ENCODE measurements at places on chromosomes 4 and X.

DNA sequence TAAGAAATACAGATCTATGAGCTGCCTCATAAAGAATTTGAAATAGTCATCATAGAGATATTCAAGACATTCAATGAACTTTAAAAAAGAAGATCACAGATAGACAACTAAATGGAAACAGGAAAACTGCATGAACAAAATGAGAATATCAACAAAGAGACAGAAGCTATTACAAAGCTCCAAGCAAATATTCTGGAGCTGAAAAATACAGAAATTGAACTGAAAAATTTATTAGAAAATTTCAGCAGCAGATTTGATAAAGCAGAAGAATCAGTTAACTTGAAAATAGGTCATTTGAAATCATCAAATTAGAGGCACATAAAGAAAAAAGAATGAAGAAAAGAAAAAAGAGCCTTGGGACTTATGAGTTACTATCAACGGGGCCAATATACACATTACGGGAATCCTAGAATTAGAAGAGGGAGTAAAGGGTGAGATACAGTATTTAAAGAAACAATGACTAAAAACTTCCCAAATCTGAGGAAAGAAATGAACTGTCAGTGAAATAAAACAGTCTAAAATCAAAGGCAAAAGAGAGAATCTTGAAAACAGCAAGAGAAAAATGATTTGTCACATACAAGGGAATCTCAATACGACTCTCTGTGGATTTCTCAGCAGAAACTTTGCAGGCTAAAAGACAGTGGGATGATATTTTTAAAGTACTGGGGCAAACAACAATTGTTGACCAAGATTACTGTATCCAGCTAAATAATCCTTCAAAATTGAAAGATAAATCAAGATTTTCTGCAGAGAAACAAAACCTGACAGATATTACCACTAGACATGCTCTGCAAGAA is 641.6 kb downstream of the ANKRD50 start:
- DNase-seq: no peak

- DNase-seq: no peak
Measured at GRCh38 chr4:75065909-75066308, 133.0 kb downstream of the PARM1 start.

GRCh38 chr4:186772936-186773487 is 49.4 kb upstream of the FAT1 start:
- no peak for DNase-seq

GRCh38 chr4:158384414-158384813 is 137.3 kb upstream of the RXFP1 start:
- no peak for DNase-seq

DNA sequence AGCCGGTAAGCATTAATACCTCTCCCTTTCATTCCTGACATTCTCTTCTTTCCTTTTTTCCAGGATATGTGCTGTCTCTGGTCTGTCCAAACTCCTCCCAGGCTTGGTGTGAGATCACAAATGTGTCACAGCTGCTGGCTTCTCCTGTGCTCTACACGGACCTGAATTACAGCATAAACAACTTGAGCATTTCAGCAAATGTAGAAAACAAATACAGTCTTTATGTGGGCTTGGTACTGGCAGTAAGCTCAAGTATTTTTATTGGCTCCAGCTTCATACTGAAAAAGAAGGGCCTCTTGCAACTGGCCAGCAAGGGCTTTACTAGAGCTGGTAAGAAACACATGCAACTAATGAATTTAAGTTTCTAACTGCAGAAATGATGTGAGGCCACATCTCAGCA is 8.4 kb downstream of the NIPAL1 start:
- DNase-seq: no peak

DNA sequence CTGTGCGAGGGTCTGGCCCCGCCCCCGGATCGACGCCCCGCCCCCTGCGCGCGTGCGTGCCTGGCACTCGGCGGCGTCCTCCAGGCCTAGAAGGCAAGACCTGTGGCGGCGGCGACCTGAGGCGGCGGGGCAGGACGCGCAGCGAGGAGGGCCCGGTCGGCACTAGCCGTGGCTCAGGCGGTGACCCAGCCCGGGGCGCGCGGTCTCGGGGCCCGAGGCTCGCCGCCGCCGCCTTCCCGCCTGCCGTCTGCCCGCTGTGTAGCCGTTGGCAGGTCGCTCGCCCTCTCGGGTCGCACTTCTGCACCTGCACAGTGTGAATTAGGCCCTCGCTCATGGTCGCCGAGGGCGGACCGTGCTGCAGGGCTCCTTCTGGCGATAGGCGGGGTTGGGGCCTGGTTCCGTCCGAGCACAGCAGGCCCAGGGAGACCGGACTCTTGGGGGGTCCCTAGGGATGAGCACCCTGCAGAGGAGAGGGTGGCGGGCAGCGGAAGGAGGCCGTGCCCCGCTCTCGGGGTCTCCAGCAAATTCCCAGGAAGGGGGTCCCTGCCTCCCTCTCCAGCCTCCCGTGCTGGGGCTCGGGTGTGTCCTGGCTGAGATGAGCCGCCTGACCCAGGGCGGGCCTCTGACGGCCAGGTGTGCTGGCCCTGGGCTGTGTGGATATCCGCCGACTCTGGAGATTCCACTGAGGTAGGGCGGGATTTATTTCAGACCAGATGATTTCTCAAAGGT is 557 bp upstream of the FAM53A start:
- no peak for DNase-seq
